Inflammatory macrophage treated with lipopolysaccharide for 1 hour (primary cell): ENCODE measurements at places on chromosomes 5 and 9.

GRCh38 chr5:122749886-122750285 is 25.0 kb upstream of the SNX2 start:
- no peak for DNase-seq

DNA sequence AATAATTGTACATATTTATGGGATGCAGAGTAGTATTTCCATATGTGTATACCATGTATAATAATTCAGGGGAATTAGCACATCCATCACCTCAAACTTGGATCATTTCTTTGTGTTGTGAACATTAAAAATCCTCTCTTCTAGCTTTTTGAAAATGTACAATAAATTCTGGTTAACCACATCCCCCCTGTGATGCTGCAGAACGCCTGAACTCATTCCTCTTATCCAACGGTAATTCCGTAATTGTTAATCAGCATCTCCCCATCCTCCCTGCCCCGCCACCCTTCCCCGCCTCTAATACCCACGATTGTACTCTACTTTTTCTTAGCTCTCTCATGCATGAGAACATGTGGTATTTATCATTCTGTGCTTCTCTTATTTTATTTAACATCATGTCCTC is 127.7 kb upstream of the ANKRD55 start:
- no peak for DNase-seq

- DNase-seq: no peak
Observed at GRCh38 chr9:89427621-89428221, 70.2 kb downstream of the SEMA4D start.

DNA sequence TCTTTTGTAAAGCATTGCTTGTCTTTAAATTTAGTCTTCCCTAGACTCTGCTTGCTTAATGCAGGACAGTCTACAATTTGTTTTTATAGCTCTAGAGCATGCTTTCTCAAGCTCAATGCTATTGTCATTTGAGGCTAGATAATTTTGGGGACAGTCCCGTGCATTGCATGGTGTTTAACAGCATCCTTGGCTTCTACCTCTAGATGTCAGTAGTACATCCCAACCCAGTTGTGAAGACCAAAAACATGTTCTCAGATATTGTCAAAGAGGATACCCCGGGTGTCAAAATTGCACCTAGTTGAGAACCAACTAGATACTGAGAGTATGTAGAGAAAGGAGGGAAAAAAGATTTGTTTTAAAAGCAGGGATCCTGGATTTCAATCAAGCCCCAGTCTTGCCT is 277.5 kb downstream of the CEMIP2 start:
- no peak for DNase-seq

GRCh38 chr9:8232726-8233125 is 433.1 kb upstream of the DMAC1 start:
- DNase-seq: no peak

DNA sequence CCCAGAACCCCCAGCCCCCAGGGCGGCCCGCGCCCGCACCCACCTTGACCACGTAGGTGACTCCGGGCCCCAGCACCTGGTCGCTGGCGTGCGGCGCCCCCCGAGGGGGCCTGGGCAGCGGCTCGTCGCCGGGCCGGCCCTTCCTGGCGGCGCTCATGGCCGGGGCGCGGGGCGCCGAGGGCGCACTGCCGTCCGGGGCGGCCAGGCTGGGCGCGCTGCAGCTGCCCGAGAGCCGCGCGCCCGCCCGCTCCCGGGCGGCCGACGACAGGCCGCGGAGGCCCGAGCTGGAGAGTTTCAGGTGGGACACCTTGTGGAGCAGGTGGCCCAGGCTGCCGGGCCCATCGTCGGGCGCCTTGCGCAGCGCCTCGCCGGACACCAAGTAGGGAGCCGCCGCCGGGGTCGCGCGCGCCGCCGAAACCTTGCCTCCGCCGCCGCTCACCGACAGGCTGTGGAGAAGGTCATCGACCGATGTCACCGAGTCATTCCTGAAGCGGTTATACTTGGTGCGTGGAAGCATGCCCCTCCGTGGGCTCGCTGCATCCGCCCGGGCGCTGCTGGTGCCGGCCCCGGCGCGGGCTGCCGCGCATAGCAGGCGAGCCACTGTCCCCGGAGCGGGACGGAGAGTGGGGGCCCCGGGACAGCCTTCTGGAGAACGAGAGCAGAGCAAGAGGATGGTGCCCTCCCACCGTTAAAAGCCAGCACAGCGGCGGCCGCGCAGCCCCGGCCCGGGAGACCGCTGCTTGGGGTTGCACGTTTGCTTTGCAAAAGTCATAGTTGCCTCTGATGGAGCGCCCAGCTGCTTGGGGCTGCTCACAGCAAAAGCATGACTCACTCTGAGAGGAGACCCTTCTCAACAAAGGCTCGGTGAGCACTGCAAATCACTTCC is at the start of gene SHC3:
Gene SHC3 (minus strand): TSS at position 875 of the 886 bp plus-strand sequence. CDS start 358 bp downstream, at position 517.
- no peak for DNase-seq
